ENCODE measurements at places on chromosomes 1 and 21. TPM values are rescaled to one million over a fixed set of nuclear protein-coding genes. Genes with fewer than 3 reads are reported as not detected.
A peak's percentile ranks its signal among the peaks of the same experiment; 100 is the strongest.

GRCh38 chr1:46557403-46557802 lies 6.0 kb upstream of the KNCN start:
- DNase-seq = no peak

GRCh38 chr1:199701726-199702125 lies 325.8 kb upstream of the NR5A2 start:
- DNase-seq = no peak

DNA sequence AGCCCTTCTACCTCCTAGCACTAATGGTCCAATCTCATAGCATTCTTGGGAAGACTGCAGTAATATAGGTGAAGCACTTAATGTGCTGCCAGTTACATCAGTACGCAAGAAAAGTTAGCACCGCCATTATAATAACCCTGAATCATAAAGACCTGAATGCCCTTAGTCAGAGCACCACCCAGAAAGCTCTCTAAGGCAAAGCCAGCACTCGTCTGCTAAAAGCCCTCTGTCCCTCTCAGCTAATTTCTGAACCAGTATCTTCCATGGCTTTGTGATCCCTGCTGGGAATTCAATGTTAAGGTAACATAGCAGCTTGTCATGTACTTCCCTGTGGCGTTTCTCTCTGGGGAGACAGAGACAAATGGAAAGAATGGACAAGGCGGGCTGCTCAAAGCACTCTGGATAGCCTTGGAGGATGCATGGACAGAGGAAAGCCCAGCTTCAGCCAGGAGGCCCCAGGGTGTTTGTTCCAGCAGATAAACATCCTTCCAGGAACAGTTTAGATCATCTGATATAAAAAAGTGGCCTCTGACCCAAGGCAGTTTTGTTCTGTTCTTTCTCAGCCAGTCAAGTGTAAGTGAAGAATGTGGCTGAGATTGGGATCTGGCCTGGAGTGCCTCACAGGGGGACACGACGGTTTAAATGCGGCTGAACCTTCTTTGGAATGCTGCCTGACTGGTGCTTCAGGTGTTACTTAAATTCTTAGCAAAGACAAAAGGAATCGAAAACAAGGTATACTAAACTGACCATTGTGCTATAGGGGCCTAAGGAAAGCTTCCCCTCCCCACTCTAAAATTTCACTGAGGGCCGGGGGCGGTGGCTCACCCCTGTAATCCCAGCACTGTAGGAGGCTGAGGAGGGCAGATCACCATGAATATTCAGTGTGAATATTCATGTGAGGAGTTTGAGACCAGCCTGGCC lies 58.1 kb upstream of the VTCN1 start:
- no peak for DNase-seq

GRCh38 chr1:8348047-8348776 lies 30.3 kb downstream of the SLC45A1 start:
- no peak for DNase-seq

DNA sequence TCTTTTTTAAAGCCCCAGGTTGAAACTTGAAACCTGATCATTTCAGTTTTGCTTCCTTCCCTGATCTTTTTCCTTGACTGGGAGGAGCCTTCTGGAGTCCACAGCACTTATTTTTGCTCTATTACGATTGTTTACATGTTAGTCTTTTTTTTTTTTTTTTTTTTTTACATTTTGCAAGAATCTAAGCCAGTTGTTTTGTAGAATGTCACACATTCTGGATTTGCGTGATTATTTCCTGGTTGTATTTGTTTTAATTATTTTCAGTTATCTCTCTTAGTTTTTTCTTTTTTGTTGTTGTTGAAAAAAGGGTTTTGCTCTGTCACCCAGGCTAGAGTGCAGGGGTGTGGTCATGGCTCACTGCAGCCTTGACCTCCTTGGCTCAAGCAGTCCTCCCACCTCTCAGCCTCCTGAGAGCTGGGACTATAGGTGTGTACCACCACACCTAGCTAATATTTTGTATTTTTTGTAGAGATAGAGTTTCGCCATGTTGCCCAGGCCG lies 32.8 kb downstream of the OSBPL9 start:
- DNase-seq = no peak

- peak; percentile 28 for DNase-seq
Observed at GRCh38 chr1:100523038-100523652, 14.8 kb upstream of the GPR88 start.

DNA sequence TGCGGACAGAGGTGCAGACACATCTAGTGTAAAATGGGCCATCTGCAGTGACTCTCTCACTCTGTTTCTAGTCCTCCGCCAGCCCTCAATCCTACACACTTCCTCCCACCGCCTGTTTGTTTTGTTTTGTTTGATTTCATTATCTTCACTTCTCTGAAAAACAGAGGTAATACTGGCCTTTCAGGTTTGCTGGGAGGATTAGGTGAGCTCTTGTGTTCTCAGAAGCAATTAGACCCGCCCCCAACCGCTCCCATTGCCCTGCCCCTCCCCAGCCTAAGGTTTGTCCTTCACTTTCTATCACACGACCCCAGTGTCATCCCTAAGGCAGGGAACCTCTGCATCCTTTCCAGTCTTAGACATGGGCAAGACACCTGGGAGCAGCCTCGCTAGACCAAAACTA lies 43.2 kb upstream of the TACSTD2 start:
- no peak for DNase-seq

DNA sequence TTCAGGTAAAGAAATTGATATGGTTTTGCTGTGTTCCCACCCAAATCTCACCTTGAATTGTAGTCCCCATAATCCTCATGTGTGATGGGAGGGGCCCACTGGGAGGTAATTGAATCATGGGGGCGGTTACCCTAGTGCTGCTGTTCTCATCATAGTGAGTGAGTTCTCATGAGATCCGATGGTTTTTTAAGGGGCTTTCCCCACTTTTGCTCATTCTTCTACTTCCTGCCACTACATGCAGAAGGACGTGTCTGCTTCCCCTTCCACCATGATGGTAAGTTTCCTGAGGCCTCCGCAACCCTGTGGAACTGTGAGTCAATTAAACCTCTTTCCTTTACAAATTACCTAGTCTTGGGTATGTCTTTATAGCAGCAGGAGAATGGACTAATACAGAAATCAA lies 69.3 kb downstream of the MIS18A start:
- DNase-seq = no peak

DNA sequence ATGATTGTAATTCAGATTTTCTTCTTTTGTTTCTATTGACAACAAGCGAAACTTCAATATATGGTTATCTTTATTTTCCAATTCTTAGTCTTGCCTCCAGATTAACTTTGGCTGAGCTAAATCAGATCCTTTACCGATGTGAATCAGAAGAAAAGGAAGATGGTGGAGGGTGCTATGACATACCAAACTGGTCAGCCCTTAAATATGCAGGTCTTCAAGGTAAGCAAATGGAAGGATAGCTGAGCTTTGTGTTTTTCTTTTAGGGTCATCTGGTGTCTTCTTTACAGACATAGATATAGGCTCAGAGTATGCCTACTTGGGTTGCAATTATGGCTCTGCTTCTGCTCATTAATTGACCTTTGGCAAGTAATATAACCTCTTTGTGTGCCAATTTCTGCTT lies 37.7 kb downstream of the AGL start:
- DNase-seq = no peak

DNA sequence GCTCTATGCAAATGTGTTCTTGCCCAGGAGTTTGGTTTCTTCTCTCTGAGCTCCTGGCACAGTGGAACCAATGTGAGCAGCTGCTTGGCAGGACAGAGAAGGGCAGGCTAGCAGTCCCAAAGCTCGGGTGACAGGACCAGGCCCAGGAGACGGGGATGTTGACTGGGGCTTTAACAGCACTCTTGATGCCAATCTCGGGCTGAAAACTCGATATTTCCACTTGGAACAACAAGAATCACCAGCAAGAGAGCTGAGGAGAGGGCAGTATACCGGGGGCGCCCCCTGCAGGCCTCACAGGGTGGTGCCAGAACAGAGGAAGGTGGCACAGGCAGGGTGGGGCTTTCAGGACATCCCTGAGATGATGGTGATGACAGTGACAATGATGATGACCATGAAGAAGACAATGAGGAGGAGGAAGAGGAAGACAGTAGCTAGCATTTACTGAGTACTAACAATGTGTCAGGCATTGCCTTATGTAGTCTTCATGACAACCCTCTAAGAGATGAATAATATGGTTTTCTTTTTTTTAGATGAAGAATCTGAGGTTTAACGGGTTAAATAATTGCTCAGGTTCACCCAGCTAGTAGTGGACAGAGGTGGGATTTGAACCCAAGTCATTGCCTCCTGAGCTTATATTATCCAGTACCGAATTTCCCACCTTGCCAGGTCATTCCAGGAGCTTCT lies 2.7 kb upstream of the KCNJ9 start:
- peak; percentile 82 for DNase-seq

GRCh38 chr1:35691571-35692220 lies 27.0 kb downstream of the C1orf216 start:
- no peak for DNase-seq

DNA sequence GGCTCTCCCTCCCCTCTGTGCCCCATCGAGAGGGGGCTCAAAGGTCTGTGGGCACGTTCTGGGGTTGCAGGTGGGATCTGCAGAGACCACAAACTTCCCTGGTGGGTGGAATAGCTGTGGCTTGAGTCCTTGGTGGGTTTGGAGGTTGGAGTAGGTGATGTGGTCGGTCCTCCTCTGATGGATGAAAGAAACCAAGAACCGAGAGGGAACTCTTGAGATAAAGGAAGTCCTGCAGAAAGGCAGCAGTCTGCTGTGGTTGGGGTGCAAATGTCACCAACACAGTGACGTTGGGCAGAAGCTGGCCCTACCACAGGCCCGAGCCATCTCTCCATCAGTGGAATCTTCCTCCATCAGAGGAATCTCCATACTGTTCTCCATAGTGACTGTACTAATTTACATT lies 171.8 kb downstream of the FCRL5 start:
- DNase-seq = no peak

DNA sequence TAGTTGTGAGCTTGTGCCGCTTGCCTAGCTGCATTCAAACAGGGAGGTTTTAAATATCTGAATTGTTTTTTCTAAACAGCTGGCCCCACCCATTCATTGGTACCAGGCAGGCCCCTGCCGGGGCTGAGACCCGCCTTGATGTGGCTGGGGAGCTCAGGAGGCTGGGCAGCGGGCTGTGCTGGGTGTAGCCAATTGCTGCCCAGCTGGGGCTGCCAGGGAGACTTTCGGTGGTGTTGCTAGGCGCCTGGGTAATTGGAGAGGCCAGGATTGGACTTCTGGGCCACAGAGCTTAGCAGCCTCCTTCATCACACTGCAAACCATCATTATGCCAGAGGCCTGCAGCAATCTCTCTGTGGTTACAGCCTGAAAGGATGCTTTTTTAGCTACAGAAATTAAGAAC lies 12.2 kb downstream of the RHBDL2 start:
- peak; percentile 10 for DNase-seq

GRCh38 chr1:65881067-65881594 lies 88.4 kb downstream of the PDE4B start:
- no peak for DNase-seq

DNA sequence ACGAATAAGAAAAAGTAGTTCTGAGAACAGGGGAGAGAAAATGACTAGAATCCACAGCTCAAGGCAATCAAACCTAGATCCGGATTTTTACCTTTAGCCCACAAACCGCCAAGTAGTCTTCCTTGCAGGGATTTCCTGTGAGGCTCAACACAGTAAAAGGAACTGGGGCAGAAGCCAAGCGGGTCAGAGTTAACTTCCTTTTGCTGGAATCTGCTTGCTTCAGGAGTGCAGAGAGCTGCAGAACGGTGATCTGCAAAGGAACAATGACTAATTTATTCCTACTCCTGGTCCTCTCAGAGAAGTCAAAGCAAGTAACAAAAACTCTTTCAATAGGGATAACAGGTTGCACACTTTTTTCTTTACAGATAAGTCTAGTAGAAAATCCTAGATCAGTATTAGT lies 53.4 kb downstream of the UBR4 start:
- peak; percentile 73 for DNase-seq

- DNase-seq = no peak
Observed at GRCh38 chr1:62184336-62184735, 10.3 kb upstream of the L1TD1 start.

- DNase-seq = peak; percentile 54
Observed at GRCh38 chr1:153652805-153653500, 5.5 kb upstream of the SNAPIN start.

- DNase-seq = peak; percentile 41
Observed at GRCh38 chr1:209190591-209191261, 392.8 kb upstream of the CAMK1G start.

DNA sequence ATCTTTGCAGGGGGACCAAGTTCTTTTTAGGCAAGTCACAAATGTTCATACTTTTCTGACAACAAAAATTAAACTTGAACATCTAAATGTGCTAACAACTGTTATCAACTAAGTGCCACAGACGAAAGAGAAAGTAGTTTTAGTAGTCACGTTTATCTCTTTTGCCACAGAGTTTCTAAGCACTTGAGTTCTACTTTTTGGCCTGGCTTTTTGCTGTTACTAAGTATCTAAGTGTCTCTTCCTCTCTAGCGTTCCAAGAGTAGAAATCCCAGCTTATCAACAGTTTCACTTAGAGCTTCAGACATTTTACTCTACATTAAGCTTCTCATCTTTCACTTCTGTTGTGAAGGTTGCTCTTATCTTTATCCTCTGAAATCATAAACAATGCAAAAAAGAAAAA lies 34.2 kb downstream of the GATAD2B start:
- no peak for DNase-seq

GRCh38 chr1:6412896-6413295 lies 6.8 kb downstream of the HES2 start:
- no peak for DNase-seq

GRCh38 chr1:44408212-44408582 lies 3.1 kb downstream of the RNF220 start:
- DNase-seq = no peak

GRCh38 chr1:214330222-214330621 lies 49.3 kb downstream of the SMYD2 start:
- no peak for DNase-seq

DNA sequence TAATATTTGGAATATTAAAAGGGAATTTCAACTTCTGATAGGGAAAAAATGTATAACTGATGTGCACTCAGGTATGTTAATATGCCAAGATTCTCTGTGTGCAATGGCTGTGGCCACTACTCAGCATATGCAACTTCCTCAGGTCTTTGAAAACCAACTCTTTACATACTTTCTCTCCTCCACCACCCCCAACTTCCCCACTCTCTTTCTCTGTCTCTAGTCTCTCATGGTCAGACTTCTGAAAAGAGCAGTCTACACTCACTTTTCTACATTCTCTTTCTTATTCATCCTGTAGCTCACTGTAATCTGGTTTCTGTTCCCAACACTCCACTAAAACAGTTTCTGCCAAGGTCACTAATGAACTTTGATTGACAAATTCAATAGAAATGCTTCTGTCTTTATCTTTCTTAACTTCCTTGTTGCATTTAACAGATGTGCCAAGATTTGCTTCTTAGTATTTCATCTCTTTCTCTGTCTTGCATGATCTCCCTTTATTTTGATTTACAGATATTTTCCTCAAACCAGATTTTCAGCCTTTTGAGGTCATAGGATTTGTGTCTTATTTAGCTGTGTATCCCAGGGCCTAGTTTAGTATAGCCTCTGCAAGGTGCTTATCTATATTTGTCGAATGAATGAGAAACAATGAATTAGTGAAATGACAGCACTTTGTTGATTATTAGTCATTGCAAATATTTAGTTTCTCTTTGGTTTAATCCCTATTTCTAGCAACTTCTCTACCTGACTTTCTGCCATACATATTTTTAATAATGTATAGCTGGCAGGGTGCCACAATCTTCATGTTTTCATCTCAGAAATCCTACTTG lies 168.9 kb downstream of the LMO4 start:
- DNase-seq = no peak

GRCh38 chr21:40002978-40003377 lies 135.7 kb downstream of the PCP4 start:
- no peak for DNase-seq

Gene KCNN3
- polyA plus RNA-seq = 7.5 TPM

Gene TAS1R1
- polyA plus RNA-seq = 7.3 TPM

Gene NMNAT2
- polyA plus RNA-seq = 0.94 TPM

Gene KRTAP11-1
- polyA plus RNA-seq = not detected

Gene HMCN1
- polyA plus RNA-seq = 22.6 TPM

Gene ITLN2
- polyA plus RNA-seq = not detected

Gene LRRC52
- polyA plus RNA-seq = 0.10 TPM

Gene MTARC1
- polyA plus RNA-seq = 3.3 TPM

Gene PUM1
- polyA plus RNA-seq = 46.2 TPM

All from muscle of leg (tissue), 16 donors.